ENCODE measurements at places on chromosomes 3 and 15.

GRCh38 chr3:57644740-57645139 is 47.6 kb upstream of the ARF4 start:
- no peak for DNase-seq

DNA sequence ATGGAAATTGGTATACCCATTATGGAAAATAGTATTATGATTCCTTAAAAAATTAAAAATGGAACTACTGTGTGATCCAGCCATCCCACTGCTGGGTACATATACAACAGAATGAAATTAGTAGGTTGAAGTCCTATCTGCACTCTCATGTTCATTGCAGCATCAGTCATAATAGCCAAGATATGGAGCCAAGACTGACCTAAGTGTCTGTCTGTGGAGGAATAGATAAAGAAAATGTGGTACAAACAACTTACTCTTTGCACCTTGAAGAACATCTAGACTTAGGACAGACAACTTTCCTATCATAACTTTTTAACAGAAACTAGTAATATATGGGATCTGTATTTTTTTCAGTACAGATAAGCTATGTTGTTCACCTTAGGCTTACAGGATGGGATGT is 30.0 kb upstream of the PPARG start:
- no peak for DNase-seq

DNA sequence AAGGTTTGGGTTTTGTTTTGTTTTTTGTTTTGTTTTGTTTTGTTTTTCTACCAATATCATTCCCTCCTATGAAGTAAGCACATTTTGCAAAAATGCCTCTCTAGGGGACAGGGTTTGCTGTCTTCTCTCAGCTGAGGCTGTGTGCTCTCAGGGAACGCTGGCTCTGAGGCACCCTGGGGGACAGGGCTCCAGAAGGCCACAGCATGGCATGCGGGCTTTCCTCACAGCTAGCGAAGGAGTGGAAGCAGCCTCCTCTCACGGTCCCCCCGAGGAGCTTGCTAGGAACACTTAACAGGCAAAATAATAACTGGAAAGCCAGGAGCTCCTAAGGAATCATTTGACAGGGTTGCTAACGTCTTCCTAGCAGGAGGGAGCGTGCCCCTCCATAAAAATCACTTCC is 227.7 kb upstream of the ST8SIA2 start:
- DNase-seq = no peak

- no peak for DNase-seq
These were observed 115.7 kb downstream of the ARRDC4 start for GRCh38 chr15:98076021-98076816.

- no peak for DNase-seq
These were observed 583.9 kb downstream of the NTRK3 start for GRCh38 chr15:87672309-87673288.

DNA sequence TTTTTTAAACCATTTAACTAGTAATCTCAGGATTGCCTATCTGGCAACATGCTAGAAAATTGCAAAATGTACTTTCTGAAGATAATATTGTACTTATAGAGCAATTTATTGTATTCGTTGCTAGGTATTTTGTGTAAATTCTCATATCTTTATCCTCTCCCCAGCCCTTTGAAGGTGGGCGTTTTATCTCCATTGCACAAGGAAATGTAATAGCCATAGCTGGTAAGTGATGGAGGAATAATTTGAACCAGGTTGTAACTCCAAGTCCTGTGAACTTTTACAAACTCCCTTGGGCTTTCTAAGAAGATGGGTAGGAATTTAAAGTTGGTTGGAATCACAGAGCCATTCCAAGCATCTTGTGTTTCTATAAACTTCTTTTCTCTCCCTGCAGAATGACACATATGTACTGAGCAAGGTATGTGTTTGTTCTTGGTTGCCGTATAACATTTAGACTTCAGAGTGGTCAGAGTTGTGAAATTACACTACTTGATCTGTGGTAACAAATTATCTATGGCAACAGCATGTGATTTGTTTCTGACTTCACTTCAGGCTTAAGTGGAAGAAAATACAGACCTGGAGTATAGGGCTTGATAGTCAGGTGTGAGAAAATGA is 170.9 kb downstream of the AKAP13 start:
- DNase-seq = no peak

DNA sequence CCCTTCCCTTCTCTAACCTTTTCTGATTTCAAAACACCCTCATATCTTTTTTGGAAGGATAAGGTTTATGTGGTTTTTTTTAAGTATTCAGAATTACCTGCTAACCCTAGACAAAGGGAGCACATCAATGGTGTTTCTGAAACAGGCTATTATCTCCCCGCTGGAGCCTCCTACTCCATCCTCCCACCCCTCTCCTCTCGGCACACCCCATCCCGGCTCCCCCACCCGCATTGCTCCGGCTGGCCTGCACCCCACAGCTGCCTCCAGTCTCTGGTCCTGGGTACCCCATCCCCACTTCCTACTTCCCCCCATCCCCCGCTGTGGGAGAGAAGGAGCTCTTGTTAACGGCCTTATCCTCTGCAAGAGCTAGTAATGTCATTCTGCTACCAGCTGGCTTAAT is 59.2 kb downstream of the PDIA5 start:
- DNase-seq = no peak

DNA sequence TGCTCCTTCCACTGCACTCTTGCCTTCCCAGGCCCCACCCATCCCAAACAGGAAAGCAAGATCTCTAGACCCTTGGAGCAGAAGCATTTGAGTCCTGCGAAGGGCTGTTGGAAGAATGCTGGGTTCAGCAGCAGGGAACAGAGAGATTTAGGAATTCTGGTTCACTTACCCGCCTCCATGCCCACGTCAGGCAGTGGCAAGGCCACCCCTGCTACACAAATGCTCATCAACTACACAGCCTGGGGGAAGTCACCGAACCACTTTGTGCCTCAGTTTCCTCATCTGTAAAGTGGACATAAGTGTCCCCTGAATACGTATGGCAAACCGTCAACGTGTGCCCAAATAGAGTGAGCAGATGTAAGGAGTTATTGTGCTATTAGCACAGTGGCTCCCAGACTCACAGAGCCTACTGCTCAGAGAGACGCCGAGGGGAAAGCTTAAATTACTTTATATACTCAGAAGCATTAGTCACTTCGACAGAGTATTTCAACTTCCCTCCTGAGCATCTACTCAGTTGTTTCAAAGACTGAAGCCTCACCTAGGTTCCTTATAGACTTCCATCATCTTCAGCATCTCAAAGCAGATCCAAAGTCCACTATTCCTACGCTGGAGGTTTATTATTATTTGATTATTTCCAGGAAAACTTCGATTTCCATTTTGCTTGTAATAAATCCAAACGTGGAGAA is 905 bp downstream of the HOMER2 start:
- no peak for DNase-seq

DNA sequence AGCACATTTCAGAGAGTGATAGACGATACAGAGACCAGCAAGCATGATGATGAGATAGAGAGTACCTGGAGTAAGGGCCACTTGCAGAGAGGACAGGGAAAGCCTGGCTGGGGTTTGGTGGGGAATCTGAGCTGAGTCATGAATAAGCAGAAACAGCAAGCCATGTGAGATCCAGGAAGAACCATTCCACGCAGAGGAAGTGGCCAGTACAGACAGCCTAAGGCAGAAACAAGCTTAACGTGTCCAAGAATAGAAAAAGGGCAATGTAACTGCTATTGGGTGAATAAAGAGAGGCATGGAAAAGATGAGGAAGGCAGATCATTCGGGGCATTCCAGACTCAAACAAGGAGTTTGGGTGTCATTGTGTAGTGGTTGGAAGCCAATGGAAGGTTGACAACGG is 816.3 kb upstream of the CFAP20DC start:
- DNase-seq = no peak

GRCh38 chr3:126618021-126618420 is 36.9 kb downstream of the TXNRD3 start:
- DNase-seq = no peak

GRCh38 chr15:50247819-50248655 is 17.5 kb downstream of the HDC start:
- DNase-seq = no peak

DNA sequence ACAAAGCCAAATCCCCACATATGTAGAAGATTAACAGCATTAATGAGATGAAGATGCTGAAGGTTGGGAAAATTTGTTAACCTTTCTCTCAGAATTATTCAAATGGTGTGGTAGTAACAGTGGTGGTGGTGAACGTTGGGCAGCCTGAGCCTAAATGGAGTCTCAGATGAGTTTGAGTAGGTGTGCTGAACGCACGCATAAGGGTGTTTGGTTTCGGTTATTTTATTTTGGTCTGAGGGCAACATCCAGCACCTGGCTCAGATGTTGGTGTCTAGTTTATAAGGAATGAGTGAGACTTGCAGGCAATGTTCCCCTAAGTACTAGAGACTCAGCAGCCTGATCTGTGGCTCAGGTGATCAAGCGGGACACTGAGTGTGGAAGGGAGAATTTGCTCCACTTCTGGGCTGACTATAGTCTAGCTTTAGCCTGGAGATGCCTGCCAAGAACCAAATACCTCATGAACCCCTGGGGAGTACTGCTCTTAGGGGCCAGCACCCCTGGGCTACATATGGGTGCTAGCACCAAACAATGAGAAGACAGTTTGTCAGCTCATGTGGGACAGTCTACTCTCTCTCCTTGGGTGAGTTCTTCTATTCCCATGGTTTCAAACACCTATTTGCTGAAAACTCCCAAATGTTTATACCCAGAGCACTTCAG is 39.5 kb upstream of the ATP2C1 start:
- DNase-seq = no peak
